NK-92 treated with Interleukin-12 subunit alpha and Interleukin-12 subunit beta, amount 100 ng/mL, for 24 hours (cell line): ENCODE measurements at places on chromosomes 16 and 17.

DNA sequence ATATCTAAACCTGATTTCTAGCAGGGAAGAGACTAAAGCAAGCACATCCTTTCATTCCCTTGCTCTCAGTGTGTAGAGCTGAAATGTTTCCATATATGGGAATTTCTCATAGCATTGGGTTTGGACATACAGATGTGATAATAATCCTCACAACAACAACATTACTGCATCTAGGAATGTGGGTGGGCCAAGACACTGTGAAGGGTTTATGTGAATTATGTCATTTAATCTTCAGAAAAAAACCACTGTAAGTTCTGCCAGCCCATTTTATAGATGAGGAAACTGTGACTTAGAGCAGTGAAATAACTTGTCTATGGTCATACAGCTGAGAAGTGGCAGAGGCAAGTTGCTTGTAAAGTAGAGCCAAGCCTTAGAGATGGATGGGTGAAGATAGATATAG, 5.2 kb downstream of the OMG start:
- DNase-seq = no peak

- DNase-seq = no peak
These were observed 885.7 kb upstream of the CDH8 start for GRCh38 chr16:62921904-62922303.

GRCh38 chr17:9334536-9335446, 240.8 kb downstream of the STX8 start:
- no peak for DNase-seq

- no peak for DNase-seq
These were observed 419.1 kb downstream of the MAF start for GRCh38 chr16:79181419-79181818.

DNA sequence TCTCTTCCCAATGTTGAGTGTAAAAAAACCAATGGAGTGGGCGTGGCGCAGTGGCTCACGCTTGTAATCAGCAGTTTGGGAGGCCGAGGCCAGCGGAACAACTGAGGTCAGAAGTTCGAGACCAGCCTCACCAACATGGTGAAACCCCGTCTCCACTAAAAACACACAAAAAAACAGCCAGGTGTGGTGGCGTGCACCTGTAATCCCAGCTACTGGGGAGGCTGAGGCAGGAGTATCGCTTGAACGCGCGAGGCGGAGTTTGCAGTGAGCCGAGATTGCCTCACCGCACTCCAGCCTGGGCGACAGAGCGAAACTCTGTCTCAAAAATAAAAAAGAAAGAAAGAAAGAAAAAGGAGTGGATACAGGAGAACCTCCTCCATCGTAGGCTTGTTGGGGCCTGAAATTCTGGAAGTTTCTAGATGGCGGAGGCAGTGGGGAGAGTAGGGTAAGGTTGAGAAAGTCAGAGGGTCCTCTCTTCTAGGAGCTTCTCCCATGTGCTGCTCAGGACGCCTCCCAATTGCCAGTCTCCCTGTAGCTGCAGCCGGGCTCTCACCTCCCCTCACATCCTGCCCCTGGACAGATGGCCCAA, 709 bp upstream of the ZNF764 start:
- no peak for DNase-seq
